ENCODE measurements at places on chromosomes 12 and 14.

- DNase-seq, result no peak
Observed at GRCh38 chr12:105287408-105287807, 43.1 kb upstream of the C12orf75 start.

- DNase-seq, result no peak
Observed at GRCh38 chr12:122481861-122482260, 18.9 kb downstream of the ZCCHC8 start.

DNA sequence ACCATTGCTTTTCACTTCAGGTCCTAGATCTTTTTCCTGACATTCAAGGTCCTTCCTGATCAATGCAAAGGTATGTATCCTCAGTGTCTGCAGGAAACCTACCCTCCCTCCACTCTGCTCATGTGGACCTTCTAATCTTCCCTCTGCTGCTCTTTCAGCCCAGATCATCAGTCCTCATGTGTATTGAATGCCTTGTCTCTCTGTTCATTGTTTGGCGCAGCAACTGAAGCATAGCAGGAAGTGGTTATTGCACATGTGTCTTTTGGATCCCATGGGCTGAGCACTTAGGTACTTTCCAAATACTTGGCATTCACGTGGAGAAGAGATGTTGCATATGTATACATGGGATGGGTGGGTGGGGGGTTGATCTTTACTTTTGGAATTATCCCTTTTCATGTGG is 4.3 kb upstream of the NIN start:
- DNase-seq, result no peak

DNA sequence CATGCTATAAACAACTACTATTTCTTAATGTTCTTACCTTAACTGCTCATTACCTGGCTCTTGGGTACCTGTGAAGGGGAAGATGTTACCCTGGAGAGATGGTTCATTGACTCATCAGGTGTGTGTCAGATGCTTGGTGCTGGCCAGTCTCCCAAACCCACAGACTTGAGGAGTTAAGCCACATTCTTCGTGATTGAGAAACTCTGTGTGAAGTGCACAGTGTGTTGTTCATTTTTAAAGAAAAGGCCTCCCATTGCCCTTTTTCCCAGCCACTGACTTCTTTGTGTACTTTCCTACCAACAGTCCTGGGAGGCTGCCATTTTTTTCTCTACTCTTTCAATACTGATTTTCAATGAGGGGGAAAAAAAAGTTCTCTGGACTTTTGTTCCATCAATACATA is 3.2 kb downstream of the MGST1 start:
- no peak for DNase-seq

- DNase-seq, result no peak
Observed at GRCh38 chr14:29217813-29218450, 451.3 kb downstream of the FOXG1 start.

DNA sequence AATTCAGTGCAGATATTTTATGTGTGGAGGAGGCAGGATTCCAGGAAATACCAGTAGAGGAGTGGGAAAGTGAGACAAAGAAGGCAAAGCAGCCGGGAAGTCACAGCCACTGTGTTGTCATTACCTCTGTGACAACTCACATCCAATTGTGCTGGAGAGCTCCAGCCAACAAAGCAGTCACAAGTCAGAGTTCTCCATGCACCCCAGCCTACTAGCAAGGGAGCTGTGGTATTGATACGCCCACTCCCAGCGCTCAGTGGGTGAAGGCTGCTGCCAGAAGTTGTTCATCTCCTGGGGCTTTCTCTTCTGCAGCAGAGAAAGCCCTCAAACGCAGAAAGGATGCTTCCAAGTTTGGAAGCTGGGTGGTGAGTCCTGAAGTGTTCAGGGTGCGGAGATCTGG is 93.9 kb downstream of the DICER1 start:
- no peak for DNase-seq

DNA sequence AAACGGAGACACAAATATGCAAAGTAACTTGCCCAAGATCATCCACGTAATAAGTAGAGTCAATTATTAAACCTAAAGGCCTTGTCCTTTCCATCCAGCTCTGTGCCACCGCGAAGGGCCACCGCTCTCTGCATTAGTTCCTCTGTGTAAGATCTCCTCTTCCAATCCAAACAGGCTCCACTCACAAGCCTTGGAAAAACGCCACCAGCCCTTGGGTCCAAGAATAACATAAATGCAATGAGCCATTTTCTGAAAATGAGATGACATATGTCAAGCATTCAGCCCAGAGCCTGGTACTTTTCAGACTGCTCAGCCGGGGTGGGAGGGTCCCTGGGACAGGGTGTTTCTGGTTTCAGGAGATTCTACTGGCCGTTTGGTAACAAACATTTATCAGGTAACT is 30.0 kb downstream of the DGLUCY start:
- no peak for DNase-seq

- no peak for DNase-seq
Observed at GRCh38 chr12:56677680-56678079, 10.4 kb downstream of the PTGES3 start.
